ENCODE measurements at places on chromosomes 2 and 18.

DNA sequence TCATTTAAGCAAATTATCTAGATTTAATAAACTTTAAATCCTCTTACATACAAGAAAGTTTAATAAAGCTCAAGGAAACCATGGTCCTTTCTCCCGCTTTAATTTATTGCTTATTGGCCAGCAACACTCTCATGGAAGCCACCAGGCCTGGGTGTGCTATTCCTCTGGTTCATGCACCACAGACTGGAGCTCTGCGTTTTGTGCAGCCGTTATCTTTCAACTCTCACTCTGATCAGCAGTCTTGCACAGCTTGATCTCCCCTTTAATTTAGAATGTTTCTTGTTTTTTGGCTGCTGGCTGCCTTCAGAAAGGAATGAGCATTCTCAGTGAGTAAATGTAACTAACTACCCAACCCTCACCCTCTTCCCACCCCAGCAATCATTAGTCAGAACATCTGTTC is 318.7 kb downstream of the MEIS1 start:
- DNase-seq = no peak

GRCh38 chr2:111117598-111118480 is 2.9 kb upstream of the BCL2L11 start:
- no peak for DNase-seq

DNA sequence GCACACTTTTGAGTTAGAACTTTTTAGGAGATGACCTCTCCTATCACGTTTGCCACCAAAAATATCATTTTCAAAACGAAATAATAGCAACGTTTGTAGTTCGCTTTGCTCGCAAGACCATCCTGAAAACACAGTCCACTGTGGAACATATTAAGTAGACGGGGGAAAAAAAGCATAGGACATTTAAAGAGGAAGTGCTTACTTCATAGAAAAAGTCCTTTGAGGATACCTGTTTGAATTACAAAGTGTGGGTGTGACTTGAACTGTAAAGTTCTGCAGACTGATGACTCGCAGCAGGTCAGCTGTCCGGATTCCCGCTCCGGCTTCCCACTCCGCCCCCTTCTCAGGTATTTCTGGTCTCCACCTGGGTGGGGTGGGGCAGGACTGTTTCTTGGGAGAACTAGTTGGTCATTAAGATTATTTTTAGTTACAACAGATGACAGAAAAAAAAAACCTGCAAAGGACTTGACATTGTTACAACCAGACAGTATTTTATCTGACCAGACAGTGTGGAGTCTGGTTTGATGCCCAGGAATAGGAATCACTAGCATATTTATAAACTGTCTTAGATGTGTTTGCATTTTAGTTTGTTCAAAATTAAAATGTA is 13.3 kb downstream of the CNOT11 start:
- DNase-seq = no peak

DNA sequence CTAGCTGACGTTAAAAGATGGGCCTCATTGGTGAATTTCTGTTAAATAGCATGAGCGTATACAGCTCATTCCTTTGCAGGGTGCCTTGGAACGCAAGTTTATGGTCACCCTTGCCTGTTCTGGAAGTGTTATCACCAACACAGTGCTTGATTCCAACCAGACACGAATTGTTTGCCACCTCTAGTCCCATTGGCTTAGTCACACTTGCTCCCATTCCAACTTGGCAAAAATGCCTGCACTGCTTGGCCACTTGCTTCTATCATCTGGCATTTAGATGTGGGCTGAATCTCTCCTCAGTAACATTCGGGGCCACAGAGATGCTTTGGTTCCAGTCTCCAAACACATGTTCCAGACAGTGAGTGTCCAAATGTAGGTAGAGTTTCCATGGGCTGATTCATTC is 27.5 kb upstream of the ACVR1 start:
- DNase-seq = no peak

GRCh38 chr2:207286106-207286505 is 120.4 kb upstream of the KLF7 start:
- DNase-seq = no peak

DNA sequence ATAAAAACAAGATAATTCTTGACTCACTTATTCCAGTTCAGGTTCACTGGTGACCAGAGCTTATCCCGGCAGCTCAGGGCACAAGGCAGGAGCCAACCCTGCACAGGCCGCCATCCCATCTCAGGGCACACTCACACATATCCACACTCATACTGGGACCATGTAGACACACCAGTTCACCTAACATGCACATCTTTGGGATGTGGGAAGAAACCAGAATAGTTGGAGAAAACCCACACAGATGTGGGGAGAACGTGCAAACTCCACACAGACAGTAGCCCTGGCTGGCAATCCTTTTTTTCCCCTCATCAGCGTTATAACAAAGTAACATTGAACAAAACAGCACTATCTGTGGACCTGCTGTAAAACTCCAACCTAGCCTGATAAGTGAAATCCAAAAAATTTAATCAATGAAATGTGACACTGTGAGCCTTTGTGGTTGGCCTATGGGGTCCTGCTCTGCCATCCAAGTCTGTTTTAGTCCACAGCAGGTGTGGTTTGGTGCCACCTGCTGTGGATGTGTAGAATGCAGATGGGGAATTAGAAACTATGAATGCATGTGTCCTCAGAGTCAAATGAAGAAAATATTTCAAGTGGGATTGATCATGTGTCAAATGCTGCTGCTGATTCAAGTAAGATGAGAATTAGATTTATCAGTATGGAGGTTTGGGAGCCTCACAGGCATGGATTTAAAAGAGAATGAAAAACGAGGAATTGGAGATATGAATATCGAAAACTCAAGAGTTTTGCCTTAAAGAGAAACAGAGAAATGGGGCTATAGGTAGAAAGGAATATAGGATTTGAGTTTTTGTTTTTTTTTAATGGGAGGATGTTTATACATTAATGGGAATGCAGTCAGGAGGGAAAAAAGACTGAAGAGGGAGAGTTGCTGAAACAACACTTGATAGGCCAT is 47.0 kb downstream of the UGP2 start:
- DNase-seq = no peak

- no peak for DNase-seq
These were observed 17.5 kb upstream of the DPP4 start for GRCh38 chr2:162091325-162092007.

DNA sequence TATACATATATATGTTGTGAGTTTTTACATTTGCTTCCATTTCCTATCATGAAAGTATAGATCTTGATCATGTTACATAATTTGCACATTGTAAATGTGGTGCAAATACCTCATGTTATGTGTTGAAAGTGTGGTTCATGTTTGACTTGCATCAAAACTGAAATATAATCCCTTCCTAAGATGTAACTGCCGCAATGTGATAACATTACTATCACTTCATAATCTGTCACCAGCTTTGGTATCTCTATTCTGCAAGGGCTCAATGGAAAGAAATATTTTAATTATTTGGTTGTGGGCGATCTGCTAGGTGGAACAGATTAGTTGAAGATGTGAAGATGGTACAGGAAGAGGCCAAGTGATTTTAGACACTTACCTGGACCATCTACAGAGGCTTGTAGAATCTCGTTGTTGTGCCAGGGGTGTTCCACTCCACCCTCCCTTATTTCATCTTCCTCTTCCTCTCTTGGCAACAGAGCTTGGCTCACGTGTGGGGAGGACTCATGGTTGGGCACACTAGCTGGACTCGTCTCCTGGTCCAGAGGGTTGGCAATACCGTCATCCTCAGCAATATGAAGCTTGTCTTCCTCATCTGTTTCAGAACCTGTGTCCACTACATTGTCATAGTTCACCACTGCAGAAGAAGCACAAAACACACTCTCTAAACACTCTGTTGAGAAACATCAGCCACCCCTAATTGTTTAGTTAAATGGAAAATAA is 90.4 kb downstream of the ZEB2 start:
- DNase-seq = no peak

GRCh38 chr18:36334798-36335197 is 37.3 kb downstream of the FHOD3 start:
- DNase-seq = no peak

- DNase-seq = no peak
These were observed 655.0 kb downstream of the STK39 start for GRCh38 chr2:167592441-167592840.

DNA sequence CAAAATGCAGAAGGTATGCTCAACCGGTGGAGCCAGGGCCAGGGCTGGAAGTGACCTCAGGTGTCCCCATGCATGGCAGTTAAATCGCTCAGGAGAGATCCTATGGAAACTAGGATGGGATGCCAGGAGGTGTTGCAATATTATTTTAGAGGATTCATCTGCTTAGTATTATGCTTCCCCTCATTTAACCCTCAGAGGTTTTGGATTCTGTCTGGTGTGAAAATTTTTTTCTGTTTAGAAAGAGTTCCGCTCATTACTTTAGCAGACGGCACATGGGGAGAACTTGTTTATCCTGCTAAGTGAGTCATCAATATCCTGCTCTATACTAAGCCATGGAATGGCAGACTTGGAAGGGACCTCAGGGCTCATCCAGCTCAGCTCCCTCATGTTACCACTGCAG is 42.5 kb downstream of the TRIB2 start:
- DNase-seq = no peak

GRCh38 chr2:61707984-61708852 is 145.6 kb downstream of the FAM161A start:
- DNase-seq = no peak

GRCh38 chr2:202033317-202034248 is at the start of gene FZD7:
Gene FZD7, plus strand, starts transcription at chr2:202033855. Its CDS starts 793 bp downstream, at chr2:202034648.
- DNase-seq = peak; percentile 76

GRCh38 chr2:121247971-121248370 is 37.0 kb downstream of the TFCP2L1 start:
- no peak for DNase-seq

GRCh38 chr2:12032975-12033374 is 286.5 kb downstream of the LPIN1 start:
- no peak for DNase-seq

GRCh38 chr18:59764281-59764680 is 67.1 kb upstream of the CCBE1 start:
- DNase-seq = no peak

DNA sequence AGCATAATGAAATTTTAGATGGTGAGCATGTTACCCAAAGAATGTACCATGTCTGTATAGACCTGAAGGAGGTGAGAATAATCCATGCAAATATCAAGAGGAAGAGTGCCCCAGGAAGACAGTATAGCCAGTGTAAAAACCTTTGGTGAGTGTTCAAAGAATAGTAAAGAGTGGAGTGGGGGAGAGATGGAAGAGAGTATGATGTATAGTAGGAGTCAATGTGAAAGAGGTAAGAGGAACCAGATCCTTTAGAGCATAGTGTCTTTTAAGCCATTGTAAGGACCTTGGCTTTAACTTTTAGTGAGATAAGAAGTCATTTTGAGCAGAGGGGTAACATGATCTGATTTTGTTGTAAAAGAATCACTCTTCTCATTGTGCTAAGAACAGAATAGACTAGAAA is 1052.3 kb upstream of the ZEB2 start:
- no peak for DNase-seq

- no peak for DNase-seq
These were observed 75.1 kb downstream of the CPO start for GRCh38 chr2:207014424-207014823.

DNA sequence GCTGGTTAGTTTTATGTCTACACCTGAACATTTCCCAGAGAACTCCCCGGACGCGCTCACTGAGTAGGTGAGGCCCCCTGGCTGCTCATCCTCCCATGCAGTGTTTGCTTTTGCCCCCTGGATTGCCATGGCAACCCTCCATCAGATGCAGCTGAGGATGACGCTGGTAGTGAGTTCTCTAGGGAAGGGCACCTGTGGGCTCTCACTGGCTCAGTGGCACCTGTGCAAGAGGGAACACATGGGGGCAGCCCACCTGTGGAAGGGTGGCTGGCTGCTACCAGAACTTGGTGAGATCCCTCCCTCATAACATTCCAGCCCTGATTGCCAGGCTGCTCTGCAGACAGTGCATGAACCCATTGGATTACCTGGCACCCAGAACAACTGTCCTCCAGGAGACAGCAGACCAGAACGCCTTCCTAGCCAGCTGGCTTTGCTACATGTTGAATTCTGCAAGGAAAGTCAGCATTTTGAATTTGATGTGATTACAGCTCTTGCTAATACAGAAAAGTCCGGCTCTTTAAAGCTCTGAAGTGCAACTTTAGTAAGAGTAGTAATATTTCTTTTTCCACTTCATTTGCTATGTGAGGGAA is 21.7 kb downstream of the COA5 start:
- no peak for DNase-seq

- DNase-seq = no peak
These were observed 121.4 kb upstream of the COPS8 start for GRCh38 chr2:236964291-236964690.

DNA sequence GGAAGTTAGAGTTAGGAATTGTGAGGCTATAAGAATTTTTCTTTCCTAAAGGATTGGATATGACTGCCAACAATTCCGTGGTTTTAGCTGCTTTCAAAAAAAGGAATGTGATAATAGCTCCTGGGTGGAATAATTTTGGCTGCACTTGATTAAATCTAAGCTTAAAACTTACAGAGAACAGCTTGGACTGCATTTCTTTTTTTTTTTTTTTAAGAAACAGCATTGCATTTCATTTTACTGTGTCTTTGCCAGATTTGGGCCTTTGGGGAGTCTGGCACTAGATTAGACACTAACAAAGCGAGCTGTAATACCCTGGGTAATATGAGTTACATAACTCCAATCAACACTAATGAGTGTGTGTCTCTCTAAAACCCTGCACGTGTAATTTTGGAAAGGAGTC is 37.8 kb upstream of the ZNF397 start:
- DNase-seq = no peak

DNA sequence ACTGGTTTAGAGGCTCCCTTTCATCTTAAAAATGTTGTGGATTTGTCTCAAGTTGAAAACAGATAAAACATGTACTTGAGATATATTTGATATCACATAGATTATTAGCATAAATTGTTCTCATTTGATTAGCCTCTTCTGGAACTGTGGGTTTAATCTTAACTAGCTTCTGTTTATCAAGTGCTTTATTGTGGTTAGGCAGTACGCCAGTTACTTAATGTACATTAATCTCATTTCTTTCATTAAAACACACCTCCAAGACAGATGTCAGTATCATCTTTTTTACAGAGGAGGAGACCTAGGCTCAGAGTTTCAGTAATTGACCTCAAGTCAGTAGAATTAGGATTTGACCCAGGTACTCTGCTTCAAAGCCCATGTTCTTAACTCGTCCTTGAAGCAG is 21.8 kb downstream of the SFTPB start:
- no peak for DNase-seq

DNA sequence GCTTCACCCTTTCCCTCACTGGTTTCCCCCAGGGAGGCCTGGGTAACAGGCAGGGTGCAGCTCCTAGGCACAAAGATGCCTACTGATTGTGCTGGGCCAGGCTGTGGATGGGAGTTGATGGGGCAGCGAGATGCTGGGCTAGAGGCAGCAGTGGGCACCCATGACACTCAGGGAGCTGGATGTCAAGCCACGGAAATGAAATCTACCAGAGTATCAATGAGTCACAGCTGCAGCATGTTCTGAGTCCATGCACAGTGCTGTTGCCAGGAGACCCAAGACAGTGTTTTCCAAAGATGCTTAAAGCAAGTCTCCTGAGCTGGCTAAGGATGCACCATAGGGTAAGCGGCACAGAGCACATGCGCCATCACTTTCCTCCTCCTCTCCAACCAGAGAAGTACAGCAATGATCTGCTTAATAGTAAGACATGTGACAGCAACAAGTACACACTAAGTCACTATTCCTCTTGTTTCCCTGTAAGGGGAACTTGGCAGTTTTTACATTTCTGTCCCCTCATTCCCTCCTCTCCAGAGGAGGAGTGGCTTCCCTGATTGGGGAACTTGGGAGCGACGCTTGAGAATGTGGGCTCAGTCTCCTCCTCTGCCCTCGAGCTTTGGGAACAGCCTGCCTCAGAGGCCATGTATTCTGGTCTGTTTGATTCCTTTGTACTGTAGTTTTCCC is 57.2 kb downstream of the CDC42EP3 start:
- DNase-seq = no peak

GRCh38 chr2:160278101-160278878 is 78.2 kb upstream of the ITGB6 start:
- no peak for DNase-seq
